NCI-H187 (cell line): ENCODE measurements at places on chromosomes 5 and 9.

DNA sequence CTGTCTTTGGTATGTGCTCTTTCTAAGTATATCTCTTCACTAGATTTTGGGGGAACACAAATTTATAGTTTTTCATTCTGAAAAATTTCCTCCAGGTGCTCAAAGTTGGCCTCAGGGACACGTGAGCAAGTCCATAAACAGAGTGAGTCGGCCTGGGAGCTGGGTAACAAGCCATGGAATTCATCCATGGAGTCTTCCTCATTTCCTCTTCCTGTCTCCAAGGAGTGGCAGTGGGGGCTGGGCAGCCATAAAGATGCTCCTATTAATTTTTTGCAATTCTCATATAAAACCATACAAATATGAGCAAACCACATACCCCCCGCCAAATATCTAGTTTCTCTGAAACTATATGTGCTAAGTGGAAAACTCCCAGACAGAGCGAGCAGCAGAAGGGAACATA, 136.6 kb upstream of the OTULINL start:
- no peak for DNase-seq

DNA sequence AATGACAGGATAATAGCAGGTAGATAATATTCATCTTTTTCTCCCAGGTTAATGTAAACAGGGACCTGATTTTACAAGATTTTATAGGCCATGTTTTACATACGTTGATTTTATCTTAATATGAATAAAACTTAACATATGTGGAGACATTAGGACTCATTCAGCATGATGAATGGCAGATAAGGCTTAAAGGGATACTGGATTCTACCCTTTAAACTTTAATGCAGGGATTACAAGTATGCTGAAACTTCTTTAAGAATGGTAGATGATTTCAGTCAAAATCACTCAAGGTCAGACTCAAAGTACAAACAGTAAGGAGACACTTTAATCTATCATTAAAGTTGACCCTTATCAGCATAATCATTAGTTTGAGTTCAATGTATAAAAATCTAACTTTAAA, 274.5 kb upstream of the IZUMO3 start:
- DNase-seq: no peak

- DNase-seq: no peak
These were observed 12.5 kb downstream of the SEC61B start for GRCh38 chr9:99234618-99235017.

DNA sequence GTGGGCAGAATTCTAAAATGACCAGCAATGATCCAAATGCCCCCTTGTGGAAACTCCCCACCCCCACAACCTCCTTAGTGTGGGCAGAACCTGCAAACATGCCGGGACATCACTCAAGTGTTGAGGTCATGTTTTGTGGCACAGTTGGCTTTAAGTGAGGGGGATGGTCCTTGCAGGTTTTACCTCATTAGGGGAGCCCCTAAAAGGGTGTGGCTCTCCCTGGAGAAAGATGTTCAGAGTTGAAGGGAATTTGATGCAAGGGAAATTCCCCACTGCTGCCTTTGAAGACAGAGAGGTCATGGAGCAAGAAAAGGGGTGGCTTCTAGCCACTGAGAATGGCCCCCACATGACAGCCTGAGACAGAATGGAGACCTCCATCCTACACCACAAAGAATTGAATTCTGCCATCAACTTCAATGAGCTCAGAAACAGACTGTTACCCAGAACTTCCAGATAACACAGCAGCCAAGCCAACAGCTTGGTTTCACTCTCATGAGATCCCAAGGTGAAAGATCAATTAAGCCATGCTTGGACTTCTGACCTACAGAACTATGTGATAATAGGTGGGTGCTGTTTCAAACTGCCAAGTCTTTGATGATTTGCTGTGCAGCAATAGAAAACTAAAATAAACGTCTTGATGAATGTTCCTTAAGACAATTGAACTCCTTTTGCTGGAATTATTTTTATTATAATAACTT, 103.4 kb downstream of the MED10 start:
- DNase-seq: no peak

DNA sequence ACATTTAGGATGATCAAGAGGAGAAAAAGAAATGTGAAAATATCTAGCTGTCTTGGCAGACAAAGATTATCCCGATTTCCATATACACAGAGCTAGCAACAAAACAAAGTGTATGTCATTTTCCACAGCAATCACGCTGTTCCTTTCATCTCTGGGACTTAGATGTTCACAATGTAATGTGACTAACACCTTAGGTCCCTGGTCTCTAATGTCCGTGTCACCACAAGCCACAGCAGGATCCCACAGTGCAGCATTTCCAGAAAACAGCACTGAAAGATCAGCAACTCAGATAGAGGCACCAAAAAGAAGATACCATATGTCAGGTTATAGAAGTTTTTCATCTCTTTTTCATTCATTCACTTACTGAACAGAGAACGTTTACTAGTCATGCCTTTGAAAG, 118.0 kb upstream of the TNPO1 start:
- DNase-seq: no peak

- DNase-seq: no peak
These were observed 34.9 kb upstream of the RPS23 start for GRCh38 chr5:82313016-82313415.

GRCh38 chr9:116673375-116673774, 13.7 kb upstream of the TRIM32 start:
- no peak for DNase-seq

GRCh38 chr9:116027511-116027910, 126.1 kb upstream of the PAPPA start:
- no peak for DNase-seq

GRCh38 chr5:2135354-2135753, 252.6 kb upstream of the IRX4 start:
- DNase-seq: no peak

- no peak for DNase-seq
These were observed 27.2 kb downstream of the DCP2 start for GRCh38 chr5:113003763-113004162.

DNA sequence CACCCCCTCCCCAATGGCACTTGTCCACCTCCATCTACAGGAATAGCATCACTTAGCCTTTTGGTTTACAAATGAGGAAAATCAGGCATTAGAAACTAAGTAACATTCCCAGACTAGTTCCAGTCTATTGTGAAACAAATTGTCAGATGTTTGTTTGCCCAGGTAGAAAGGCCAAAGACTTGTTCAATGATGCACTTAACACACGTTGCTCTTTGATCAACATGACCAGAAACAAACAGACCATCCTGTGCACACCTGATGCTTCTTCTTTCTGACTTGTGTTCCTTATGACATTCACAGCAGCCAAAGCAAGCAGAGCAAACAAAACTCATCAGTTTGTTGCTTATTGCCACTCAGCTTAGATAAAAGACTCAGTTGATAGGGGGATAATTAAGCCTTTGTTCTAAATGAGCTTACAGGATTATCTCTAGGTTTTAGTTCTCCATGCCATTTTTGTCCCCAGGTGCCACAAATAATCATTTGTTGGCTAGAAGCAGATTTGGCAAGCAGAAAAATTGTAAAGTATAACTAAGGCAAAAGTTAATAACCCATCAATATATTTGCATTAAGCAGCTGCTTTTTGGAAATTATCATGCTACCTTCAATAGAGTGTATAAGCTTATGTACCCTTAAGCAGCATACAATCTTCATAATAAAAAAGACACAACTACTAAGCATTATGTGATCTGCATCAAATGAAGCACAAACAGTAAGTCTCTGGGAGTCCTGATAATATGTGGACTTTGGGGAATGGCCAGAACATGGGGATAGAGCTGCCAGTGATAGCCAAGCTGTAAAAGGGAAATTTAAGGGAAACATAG, 26.3 kb upstream of the FST start:
- no peak for DNase-seq

- no peak for DNase-seq
These were observed 438.4 kb downstream of the ISL1 start for GRCh38 chr5:51821697-51822096.

DNA sequence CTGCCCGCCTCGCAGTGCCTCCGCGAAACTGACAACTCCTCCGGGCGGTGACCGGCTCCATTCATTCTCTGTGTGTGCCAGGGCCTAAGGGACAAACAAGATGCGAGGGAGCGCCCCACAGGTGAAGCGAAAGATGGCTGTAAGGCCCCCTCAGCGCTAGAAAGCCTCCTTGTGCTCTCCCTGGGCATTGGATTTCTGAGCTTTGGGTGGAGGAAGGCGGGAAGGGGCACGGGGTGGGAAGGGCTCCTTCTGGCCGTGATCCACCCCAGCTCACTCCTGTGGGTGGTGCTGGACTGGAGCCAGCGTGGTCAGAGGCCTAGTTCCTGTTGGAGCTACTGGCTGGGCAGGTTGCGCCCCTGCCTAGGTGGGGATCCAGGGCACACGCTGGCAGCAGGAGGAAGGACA, 943 bp downstream of the GALNT12 start:
- no peak for DNase-seq

- no peak for DNase-seq
These were observed 1.1 kb downstream of the NFIB start for GRCh38 chr9:14312719-14313377.

- DNase-seq: no peak
These were observed 291.8 kb downstream of the KIAA0825 start for GRCh38 chr5:94326586-94326985.

GRCh38 chr5:141824717-141825116, 53.5 kb downstream of the PCDH1 start:
- DNase-seq: no peak

- DNase-seq: no peak
These were observed 15.1 kb downstream of the IFNA1 start for GRCh38 chr9:21455320-21455719.

GRCh38 chr5:91189480-91190313, 193.4 kb downstream of the ARRDC3 start:
- DNase-seq: no peak

GRCh38 chr5:147671365-147671764, 111.2 kb downstream of the JAKMIP2 start:
- DNase-seq: no peak

DNA sequence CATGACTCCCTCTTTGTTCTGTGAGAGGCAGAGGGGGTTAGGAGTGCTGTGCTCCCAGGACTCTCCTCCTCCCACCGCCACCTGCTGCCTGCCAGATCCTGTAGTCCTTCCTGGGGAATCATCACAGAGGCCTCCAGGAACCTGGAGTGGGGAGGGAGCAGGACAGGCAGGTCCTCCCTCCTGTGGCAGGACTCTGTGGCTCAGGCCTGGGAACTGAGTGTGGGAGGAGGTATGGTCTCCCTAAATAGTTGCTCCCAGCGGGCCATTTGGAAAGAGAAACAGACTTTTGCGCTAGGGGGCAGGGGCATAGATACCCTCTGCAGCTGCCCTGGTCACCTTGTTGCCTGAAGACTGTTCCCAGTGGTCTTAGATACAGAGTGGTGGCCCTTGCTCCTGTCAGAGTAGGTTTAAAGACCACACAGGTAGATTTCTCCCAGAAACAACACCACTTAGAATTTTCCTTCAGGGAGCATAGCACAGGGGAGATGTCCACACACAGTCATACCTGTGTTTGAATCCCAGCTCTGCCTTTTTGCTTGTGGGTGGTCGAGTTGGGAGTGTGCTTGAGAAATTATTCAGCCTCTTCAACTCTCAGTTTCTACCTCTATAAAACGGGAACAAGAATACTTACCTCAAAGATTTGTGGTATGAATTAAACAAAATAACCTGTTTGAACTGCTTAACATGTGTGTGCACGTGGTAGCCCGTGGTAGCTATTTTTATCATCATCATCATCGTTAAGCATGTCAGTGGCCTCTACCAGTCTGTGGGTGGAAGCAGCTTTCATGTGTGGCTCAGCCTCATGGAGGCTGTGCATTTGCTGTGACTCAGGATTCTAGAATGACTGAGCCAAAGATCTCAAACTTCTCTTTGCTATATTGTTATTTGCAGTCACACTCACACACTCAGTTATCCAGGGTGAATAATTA, 55.8 kb downstream of the SLC22A5 start:
- no peak for DNase-seq

DNA sequence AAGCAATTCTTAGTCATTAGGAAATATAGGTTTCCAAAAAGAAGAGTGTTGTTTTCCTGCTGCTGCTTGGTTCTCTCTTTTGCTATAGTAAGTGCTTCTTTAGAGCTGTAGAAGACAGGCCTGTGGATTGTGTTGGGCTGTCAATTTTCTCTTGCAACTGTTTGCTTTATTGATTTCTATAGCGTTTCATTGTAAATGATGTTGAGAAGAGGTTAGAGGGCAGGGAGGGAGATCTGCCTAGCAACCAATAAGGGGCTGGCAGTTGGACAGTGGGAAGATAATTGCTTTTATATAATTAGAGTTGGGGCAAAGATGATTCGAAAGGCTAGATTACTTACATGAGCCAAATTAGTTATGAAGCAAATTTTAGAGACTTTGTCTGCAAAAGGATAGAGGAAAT, 11.1 kb downstream of the UNC13B start:
- DNase-seq: no peak

- DNase-seq: no peak
These were observed 30.0 kb downstream of the RNF130 start for GRCh38 chr5:180041301-180042274.

DNA sequence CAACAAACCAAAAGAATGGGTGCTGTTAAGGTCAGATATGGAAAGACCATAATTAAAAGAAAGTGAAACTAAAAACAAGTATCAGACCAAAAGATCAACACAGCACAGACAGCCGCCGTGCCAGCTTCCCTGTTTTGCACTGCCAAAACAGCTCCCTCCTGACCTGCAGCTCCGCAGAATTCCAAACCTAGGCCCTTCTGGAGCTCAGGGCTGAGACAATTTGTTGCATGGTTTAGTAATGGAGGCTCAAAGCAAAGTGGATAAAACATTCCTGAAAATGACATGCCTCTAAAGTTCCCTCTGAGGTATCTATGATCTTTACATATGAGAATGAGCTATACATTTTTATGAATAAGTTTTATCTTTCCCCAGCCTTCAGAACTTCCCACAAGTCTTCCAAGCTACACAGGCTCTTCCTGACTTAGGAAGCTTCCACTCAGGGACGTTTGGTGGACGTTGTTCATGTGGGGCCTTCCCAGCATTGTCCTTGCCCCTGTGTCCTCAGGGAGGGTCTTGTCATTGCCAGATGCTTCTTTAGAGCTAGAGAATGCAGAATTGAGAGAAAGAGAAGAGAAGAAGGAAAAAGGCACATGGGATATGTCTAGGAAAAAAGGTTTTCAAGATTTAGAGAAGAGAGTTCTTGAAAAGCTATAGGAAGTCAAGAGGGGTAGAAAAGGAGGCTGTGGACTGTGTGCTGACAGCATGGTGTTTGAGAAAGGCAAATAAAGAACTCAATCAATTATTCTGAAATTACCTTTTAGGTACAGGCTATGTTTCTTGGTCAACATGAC, 28.4 kb upstream of the SSBP2 start:
- DNase-seq: no peak

GRCh38 chr5:90854169-90854568, 295.6 kb downstream of the ADGRV1 start:
- DNase-seq: no peak

GRCh38 chr5:83528439-83528769, 56.9 kb downstream of the VCAN start:
- no peak for DNase-seq
